Sciatic nerve (tissue), 2 donors: ENCODE measurements at places on chromosomes 11 and 22. TPM values are rescaled to one million over a fixed set of nuclear protein-coding genes. Genes with fewer than 3 reads are reported as not detected.
A peak's percentile ranks its signal among the peaks of the same experiment; 100 is the strongest.

GRCh38 chr11:69705901-69706787 lies 2.3 kb upstream of the FGF19 start:
- no peak for DNase-seq

DNA sequence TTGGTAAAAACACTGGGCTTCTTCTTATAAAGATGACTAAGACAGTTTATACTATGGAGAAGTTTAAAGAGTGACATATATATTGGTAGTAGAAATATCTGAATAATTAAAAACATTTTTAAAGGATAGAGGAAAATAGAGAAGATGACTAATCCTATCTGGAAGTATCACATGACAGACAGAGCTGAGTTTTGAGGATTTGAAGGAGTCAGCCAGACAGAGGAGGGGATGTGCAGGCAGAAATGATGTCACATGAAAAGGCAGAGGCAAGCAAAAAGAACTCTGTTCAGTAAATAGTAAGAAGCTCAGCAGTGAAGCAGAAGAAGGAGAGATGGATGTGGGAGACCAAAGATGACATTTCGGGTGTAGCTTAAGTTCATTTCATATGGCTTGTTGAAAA lies 1.6 kb downstream of the OR10A2 start:
- no peak for DNase-seq

FAT3 gene
- total RNA-seq: 2.2 TPM

- DNase-seq: peak; percentile 15
Observed at GRCh38 chr11:69852056-69852455, 32.8 kb upstream of the FGF3 start.

GRCh38 chr11:111157571-111157970 lies 88.0 kb upstream of the POU2AF2 start:
- no peak for DNase-seq

DNA sequence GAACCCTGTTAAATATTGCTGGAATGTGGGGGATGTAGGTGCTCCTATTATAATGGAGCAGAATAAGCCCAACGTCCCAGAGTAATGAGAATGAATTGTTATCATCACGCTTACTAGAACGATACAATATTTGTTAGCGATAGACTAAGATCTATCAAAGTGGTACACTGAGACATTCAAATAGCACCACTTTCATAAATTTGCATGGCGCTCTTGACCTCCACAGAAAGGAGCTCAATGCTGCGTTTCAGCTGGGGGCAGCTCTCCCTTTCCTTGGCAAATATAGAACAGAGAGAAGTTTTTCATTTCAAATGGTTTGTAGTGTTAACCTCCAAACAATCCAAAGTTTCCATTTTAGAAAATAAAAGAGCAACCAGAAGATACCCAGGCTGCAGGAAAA lies 38.2 kb upstream of the BLID start:
- no peak for DNase-seq

CCDC87 gene
- total RNA-seq: 0.22 TPM

ZNF214 gene
- 8.3 TPM for total RNA-seq

OR52N4 gene
- 0.85 TPM for total RNA-seq

- DNase-seq: no peak
Observed at GRCh38 chr11:111632516-111633220, 30.4 kb downstream of the SIK2 start.

- no peak for DNase-seq
Observed at GRCh38 chr11:126371595-126371994, 16.1 kb downstream of the ST3GAL4 start.

- no peak for DNase-seq
Observed at GRCh38 chr22:23313791-23314567, 133.7 kb downstream of the BCR start.

- DNase-seq: no peak
Observed at GRCh38 chr11:130779943-130780342, 136.3 kb downstream of the SNX19 start.

DNA sequence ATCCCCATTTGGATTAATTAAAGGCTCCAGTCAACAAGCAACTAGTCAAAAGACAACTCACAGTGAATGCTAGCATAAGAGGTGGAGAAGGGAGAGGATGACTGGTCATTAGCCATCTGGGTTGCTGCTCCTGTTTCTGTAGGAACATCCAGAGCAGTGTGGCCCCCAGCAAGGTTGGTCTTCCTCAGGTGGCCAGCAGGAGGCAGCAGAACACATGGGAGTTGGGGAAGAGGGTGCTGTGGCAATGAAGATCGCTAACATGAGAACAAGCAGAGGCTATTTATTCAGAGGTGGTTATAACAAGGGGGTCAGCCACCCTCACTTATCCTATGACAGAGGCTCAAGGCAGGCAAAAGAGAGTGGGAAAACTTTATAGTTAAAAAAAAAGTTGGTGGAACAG lies 21.3 kb downstream of the IZUMO1R start:
- no peak for DNase-seq

DNA sequence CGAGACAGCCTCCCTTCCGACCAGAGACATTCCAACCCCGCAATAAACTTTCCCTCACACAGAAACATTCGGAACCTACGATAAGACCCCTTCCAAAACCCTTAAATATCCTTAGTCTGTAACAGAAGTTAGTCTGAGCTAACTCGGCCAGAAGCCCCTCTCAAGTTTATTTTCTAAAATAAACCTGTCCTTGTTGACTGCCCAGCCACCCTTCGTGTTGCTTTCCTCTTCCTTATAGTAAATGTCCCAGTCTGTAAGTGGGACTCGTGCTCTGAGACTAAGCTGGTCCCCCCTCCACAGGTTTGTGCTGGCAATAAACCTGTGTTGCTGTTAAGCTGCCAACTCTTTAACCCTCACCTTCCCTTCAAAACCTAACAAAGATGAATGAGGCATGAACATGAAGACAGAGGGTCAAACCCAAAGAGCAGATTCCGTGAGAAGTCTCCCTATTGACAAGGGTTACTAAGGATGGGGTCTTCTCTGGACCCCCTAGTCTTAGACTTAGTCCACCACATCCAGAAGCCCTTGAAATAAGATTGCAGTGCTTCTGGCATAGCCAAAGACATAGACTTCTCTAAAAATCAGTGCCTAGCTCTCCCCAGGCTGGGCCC lies 18.2 kb downstream of the MIF start:
- DNase-seq: no peak

DNA sequence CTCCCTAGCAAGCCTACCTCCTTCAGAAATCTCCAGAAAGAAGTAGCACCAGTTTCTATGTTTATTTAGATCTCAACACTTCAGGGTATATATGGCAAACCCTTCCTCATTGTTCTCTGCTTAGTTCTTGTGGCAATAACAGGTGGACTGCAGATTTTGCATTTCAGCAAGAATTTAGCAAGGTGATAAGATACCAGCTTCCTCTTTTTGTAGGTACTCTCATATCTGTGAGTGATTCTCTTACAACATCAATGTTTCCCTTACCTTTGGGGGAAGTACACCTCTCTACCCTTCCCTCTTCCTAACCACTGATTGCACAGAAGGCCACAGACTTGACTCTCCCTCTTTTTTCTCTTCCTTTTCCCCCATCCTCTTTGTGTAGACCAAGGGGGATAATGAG lies 230.9 kb upstream of the SESN3 start:
- no peak for DNase-seq

DNA sequence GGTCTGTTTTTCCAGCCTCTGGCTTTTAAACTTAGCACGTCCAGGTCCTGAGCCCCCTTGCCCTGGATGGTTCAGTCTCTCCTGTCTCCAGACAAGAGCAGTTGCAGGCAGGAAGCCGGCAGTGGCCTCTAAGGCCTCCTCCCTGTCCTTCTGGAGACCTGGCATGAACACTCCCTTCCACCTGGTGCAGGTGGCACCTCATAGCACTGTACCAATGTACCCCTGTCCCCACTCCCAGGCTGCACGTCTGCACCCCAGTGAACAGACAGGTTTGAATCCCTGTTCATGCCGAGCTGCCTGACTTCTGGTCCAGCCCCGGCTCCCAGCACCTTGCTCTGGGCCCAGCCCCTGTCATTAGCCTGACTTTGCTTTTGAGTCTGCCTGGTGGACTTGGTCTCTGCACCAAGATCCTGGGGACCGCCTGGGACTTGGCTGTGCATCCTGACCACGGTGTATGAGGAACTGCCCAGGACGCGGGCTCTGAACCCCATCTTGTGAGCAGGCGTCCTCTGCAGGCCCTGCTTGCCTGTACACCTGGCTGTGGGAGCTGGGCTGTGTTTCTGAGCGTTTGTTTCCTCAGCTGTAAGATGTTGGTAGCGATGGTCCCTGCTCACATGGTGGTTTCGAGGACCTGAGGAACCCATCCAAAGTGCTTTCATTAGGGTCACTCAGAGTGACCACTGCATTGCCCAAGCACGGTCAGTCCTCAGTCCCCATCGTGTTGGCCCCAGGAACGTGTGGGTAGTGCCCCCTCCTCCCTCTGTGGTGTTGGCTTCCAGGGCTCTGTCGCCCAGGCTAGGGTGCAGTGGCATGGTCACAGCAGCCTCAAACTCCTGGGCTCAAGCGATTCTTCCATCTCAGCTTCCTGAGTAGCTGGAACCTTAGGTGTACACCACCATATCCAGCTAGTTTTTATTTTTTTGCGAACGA lies 75.0 kb upstream of the SHANK2 start:
- no peak for DNase-seq

DNA sequence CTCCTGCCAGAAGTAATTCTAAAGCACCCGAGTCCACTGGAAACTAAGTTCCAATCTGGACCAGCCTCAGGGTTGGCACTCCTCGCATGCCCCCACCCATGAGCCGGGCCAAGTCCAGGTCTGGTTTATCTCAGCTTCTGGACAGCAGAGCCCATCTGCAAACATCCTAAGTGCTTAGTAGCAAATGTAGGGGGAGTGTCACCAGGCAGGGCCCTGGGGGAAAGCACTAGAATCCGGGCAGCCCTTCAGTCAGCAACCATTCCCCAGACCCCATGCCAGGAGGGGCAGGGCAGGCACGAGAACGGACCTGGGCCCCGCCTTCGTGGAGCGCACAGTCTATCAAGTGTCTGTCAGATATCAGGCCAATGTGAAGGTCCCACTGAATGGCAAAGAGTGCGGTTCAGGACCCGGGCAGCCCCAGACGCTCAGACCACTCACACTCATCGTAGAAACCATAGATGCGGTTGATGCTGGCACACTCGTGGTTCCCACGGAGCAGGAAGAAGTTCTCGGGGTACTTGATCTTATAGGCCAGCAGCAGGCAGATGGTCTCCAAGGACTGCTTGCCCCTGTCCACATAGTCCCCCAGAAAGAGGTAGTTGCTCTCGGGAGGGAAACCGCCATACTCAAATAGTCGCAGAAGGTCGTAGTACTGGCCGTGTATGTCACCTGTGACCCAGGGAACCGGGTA lies 1.3 kb downstream of the PPP1CA start:
- DNase-seq: no peak

DNA sequence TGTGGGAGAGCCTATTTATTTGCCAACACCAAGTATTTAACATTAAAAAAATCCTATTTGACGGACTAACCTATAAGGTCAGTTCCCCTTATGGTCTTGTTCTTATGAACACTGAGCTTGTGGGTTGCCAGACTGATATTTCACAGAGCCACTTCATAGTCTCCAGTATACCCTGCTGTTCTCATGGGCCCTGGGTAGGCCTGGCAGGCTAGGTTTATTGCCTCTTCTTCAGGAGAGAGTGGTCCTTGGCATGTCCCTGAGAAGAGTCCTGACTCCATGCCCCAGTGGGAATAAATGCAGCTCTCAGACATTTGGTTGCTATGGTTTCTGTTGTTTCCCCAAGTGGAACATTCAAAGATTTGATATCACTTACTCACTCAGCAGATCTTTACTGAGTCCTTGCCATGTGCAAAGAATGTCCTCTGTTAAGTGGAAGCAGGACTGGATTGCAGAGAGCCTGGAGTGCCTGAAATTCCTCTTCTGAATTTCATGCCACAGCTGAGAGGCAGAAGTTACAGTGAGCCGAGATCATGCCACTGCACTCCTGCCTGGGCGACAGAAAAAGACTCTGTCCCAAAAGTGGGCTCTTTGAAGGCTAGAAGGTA lies 15.7 kb downstream of the SLC5A1 start:
- no peak for DNase-seq

- DNase-seq: no peak
Observed at GRCh38 chr11:134293119-134294113, 17.2 kb downstream of the GLB1L3 start.

DNA sequence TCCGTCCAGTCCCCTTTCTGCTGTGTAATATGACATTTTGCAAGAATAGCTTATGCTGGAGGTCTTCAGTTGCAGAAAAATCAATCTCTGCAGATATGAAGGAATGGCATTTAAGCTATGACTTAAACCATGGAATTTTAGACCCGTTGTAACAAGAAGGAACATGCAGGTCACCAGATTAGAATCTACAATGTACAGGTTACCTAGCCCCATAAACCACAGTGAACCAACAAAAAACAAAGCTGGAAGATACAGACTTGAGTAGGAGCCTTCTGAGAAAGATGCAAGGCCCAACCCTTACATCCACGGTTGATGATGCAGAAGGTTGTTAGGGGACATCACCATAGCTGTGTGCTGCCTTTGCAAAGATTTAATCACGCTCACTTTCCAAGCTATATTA lies 132.5 kb downstream of the WT1 start:
- DNase-seq: no peak

GRCh38 chr11:119727523-119728151 lies 1.4 kb downstream of the NECTIN1 start:
- DNase-seq: peak; percentile 67

PRMT3 gene
- total RNA-seq: 15.1 TPM

DNA sequence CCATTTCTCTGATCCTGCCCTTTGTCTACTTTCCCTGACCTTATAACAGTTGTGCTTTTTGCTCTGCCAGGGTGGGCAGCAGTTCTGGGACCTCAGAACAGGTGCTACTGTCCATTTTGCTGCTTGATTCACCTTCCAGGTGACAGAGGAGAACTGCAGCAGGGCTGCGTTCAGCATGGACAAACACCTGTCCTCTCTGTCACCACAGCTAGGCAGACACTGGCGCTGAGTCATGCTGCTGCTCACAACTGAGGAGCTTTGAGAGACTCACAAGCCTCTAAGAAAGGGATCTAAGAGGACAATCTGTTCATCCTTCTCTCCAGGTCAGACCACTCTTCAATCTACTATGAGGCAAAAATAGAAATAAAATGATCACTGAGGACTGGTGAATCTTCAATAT lies 1144.5 kb upstream of the CCDC90B start:
- DNase-seq: no peak

DNA sequence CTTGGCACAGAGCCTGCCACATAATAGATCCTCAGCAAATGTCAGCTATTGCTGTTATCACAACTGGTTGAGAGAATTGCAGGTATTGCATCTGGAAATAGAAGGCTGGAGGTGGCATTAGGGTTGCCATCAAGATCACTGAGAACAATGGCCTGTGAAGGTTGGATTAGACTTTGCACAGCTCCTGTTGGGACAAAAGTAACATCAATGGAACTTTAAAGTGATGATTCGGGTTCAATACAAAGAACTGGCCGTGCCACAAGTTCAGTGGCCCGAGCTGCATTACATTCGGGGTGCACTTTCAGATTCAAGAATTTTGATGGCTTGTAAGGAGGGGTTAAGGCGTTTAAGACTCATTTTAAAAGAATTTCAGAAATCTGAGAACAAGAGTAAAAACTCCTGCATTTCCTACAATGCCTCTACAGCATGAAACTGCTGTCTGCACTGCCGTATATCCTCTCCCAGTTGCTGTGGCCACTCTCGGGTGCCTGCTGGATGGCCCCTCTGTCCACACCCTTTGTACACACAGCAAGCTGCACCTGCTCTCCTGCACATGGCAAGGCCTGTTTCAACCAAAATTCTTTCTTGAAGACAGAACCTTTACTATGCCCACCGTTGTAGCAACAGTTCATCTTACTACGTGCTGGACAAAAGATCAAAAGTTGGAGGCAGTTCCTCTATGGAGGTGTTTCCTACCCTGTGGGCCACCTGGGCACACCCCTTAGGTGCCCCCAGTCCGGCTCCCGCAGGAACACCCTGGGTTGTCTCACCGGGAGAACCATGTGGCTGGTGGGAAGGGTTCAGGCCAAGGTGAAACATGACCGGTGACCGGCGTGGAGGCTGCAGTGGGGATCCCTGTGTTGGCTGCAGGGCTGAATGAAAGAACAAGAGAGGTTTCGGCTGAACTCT lies 17.5 kb upstream of the SHANK2 start:
- DNase-seq: no peak
